ENCODE measurements at places on chromosomes 2 and 18. TPM values are rescaled to one million over a fixed set of nuclear protein-coding genes. Genes with fewer than 3 reads are reported as not detected.

The SERPINB5 gene
- not detected for polyA plus RNA-seq

DNA sequence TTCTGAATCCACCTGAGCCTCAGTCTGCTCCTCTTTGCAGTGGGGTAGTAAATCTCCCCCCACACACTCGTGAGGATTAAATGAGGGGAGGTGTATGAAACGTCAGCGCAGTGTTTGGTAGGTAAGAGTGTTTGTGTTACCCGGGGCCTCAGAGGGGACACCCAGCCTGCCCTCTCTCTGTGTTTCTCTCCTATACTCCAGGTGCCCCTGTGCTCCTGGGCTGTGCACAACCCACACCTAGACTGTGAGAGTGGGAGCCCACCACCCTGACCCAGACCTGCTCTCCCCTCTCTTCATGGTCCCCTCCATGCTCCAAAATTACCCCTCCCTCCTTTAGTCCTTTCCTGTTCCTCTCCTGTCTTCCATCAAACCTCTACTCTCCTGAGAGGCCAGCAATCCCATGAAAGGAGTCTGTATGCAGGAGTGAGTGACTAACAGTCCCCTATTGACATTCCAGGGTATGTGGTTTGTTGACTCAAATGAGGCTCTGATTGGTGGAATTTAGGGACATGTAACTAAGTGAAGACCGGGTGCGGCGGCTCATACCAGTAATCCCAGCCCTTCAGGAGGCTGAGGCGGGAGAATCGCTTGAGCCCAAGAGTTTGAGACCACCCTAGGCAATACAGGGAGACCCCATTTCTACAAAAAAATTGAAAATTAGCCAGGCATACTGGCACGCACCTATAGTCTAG, 10.4 kb downstream of the CIB4 start:
- DNase-seq: no peak

The IL18R1 gene
- 3.3 TPM for polyA plus RNA-seq

DNA sequence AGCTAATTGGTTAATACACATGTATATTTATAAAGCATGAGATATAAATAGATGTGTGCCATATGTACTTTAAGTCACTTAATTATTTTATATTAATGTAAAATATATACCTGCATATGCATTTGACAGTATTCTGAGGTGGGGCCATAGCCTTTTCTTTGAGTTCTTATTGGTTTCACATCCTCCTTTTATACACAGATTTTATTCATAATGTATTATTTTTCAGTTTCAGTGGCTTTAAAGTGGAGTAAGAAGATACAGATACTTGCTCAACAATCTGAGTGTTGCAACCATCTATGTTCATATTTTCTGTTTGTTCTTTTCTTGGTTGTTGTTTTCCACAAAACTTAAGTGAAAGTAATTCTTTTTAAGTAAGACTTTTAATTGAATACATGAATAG, 436.5 kb downstream of the RND3 start:
- no peak for DNase-seq

The DSG2 gene
- 42.4 TPM for polyA plus RNA-seq

DNA sequence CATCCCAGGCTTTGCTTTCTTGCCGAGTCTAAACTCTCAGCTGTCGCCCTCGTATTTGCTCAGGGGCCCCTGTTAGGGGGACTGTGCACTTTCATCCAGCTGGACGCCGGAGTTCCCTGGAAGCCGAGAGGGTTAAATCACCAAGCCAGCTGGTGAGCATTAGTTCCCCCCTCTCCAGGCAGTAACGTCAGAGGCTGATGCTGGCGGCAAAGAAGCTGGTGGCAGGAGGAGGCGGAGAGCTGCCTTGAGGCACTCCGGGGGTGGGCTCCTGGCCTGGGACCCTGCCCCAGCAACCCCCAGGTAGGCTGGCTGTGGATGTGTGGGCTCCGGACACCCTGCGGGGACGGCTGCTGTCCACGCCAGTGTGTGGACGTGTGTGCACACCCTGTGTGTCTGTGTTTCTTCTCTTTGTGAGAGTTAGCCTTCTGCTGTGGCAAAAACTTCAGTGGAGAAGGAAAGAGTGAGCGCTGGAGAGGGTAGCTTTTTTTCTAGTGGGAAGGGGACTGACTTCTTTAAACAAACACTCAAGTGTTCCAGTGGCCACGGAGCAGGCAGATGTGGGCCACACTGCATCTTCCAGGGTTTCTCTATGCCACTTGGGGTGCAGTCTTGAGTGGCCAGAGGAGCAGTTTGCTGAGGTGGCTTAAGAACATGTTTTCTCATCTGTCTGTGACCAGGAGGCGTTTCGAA, 84.7 kb downstream of the GLI2 start:
- DNase-seq: peak; percentile 65

- no peak for DNase-seq
These were observed 31.3 kb downstream of the EXOC6B start for GRCh38 chr2:72794572-72794971.

DNA sequence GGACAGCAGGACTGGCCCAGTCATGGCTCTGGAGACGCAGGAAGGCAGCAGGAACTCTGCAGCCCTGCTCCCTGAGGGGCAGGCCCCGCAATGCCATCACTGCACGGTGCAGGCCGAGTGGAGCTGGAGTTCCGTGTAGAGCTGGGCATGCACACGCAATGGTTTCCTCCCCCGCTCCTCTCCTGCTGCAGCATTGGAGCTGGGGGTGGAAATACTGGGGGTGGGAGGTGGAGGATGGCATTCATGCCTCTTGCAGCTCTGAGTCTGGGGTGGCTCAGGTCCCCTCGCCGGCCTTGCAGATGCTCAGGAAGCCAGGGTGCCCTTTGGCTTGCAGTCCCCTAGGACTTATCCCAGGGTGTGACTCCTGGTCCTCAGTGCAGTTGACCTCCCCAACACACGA, 78.3 kb upstream of the ASB18 start:
- no peak for DNase-seq

GRCh38 chr2:230885463-230886130, 20.9 kb downstream of the ITM2C start:
- DNase-seq: no peak

GRCh38 chr18:657311-658000, at the start of gene TYMS:
Gene TYMS, plus strand, starts transcription at chr18:657653. Its CDS starts 90 bp downstream, at chr18:657743.
- peak; percentile 41 for DNase-seq

The GREB1L gene
- polyA plus RNA-seq: 4.3 TPM

- DNase-seq: no peak
These were observed 143.6 kb upstream of the DAPL1 start for GRCh38 chr2:158651358-158652057.

GRCh38 chr18:24219561-24220317, 80.9 kb downstream of the CABYR start:
- no peak for DNase-seq

DNA sequence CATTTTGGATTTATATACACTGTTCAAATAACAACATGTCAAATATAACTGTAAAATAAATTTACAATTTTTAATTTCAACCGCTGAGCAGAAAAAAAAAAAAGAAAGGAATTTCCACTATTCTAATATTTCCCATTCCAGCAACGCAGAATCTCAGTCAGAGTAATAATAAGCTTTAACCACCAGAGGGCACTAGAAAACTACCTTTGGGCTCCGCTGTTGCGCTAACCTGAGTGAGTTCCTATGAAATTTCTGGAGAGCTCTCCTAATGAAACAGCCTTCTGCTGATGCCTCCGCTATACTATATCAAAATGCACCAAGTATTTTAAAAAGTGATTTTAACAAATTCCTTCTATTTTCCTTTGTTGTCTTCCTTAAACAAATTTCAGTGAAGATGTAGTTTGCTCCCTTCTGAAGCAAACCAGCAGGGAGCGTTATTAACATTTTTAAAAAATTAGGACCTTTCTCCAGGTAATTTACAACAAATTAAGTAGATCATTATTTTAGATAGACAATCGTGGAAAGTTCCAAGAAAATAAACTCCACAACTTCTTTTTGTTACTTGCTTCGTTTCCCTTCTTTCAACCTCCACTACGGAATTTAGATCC, 23.0 kb downstream of the ERMN start:
- DNase-seq: peak; percentile 15

GRCh38 chr2:133130548-133131246, 437.6 kb downstream of the NCKAP5 start:
- DNase-seq: no peak

The RESP18 gene
- polyA plus RNA-seq: not detected

The MAPK4 gene
- polyA plus RNA-seq: 8.5 TPM

DNA sequence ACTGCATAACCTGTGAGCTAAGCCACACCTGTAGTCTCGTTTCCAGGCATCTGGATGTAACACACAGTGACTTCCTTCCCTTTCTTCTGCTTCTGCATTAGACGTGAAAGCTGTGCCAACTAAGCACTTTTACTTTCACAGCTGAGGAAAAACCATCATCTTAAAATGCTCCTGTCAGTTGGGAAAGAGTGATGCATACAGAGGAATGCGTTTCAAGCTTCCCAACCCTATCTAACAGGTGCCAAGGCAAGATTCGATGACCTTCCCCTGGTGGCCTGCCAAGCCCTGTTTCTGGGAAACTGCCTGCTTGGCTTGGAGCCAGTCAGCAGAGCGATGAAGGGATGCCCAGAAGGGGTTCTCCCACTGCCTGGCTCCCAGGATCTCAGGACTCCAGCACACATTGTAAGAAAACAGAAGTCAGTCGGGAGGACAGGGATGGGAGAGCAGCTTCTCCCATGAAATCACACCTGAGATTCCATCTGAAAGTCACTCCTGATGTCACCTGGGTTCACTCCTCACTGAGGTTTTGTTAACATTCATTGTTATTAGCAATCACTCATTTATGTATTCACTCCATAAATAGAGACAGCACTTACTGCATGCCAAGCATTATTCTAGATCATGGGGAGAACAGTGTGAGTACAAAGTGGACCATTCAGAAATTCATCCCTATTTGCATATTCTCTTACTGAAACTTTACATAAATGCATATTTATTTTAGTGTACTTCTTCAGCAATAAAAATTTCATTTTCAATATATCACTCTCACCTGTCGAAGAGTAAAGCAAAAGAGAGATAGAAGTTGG, 64.1 kb downstream of the DTNA start:
- DNase-seq: no peak

The AQP4 gene
- 2.3 TPM for polyA plus RNA-seq

DNA sequence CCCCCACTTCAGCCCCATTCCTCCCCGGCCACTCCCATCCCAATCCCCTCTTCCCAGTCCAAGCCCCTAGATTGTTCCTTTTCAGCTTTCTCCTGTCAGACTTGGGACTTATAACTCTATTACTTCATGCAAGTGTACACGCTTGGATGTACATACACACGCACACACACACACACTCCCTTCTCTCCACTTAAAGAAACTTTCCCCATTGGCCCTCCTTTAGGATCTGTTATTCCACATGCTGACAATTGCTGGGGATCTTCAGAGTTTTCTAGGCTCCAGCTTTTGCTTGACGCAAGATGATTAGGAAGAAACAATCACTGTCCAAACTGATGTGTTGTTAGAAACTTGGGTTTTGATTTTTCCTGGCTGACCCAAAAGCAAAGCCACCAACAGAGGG, 75.4 kb downstream of the CDK15 start:
- no peak for DNase-seq

The ALMS1 gene
- 40.3 TPM for polyA plus RNA-seq

GRCh38 chr2:84223191-84223590, 235.9 kb downstream of the SUCLG1 start:
- no peak for DNase-seq

The CTAGE1 gene
- polyA plus RNA-seq: 0.05 TPM

- no peak for DNase-seq
These were observed 28.4 kb downstream of the TMEM177 start for GRCh38 chr2:119707117-119708087.

The CDH20 gene
- 3.8 TPM for polyA plus RNA-seq

The TBR1 gene
- polyA plus RNA-seq: not detected

The FZD7 gene
- 66.5 TPM for polyA plus RNA-seq

The PLGLB1 gene
- 27.1 TPM for polyA plus RNA-seq

- no peak for DNase-seq
These were observed 4.5 kb downstream of the EMX1 start for GRCh38 chr2:72921853-72922252.

The GBX2 gene
- polyA plus RNA-seq: 0.91 TPM

The FLACC1 gene
- polyA plus RNA-seq: 1.8 TPM

DNA sequence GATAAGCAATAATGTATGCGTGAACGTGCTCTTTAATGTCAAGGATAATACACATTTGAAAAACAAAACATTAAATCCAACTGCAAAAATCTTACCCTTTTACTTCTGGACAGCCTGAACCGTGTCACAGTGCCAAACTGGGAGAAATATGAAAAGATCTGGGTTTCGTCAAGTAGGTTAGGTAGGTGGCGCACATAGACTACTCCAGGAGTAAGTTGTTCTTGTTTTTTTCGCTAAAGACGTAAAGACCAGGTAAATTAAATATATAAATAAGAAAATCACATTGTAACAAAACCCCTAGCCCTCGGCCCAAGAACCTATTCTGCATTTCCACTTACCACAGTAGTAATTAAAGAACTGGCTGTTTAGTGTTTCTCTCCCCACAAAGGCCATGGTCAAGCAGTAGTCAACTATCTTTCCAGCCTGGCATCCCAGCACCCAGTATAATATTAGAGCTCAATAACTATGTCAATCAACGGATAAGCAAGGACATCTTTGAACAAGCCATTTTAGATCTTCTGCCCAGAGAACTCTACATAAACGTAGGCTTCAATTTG, 1.1 kb downstream of the NIFK start:
- DNase-seq: no peak

GRCh38 chr18:809985-810642, 1.9 kb downstream of the YES1 start:
- DNase-seq: no peak

- DNase-seq: no peak
These were observed 67.1 kb upstream of the YWHAQ start for GRCh38 chr2:9697909-9698308.

The TACR1 gene
- polyA plus RNA-seq: 1.5 TPM

- DNase-seq: no peak
These were observed 27.0 kb upstream of the NFATC1 start for GRCh38 chr18:79368681-79369080.

DNA sequence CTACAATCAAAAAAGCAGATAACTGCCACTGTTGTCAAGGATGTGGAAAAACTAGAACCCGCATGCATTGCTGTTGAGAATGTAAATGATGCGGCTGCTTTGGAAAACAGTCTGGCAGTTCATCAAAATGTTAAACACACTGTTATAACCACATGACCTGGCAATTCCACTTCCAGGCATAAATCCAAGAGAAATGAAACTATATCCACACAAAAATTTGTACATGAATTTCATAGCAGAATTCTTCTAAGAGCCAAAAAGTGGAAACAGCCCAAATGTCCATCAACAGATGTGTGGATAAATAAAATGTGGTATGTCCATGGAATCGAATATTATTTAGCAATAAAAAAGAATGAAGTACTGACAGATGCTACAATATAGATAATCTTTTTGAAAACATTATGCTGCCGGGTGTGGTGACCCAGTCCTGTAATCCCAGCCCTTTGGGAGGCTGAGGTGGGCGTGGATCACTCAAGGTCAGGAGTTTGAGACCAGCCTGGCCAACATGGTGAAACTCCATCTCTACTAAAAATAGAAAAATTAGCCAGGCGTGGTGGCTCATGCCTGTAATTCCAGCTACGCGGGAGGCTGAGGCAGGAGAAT, 32.0 kb downstream of the ERCC3 start:
- no peak for DNase-seq

- DNase-seq: no peak
These were observed 184.9 kb downstream of the AGAP1 start for GRCh38 chr2:235678712-235679111.

All from left renal cortex interstitium (tissue), 4 donors.